Fibroblast of skin of left quadriceps (primary cell): ENCODE measurements at places on chromosomes 3 and 15.

DNA sequence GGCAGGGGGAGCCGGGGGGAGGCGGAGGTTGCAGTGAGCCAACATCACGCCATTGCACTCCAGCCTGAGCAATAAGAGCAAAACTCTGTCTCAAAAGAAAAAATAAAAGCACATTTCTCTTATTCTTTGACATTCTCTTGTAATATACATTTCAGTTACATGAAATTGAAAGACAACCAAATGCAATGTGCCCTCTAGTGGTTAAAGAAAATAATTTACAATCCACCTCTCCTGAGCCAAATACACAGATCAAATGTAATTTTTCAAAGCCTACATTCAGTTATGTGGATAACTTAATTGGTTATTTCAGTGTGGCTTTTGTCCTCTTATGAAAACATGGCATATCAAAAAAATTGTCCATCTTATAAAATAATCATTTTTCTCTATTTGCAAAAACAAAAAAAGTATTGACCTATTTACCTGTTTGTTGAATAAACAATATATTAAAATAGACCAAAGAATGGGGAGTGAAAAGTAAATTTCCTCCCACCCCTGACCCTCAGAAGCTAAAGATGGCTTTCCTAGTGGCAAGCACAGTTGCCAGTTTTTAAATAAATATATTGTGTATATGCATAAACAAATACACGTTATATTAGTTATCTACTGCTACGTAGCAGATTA, 14.2 kb upstream of the U2SURP start:
- DNase-seq = no peak

- DNase-seq = no peak
Measured at GRCh38 chr3:87390353-87390752, 114.0 kb upstream of the POU1F1 start.

DNA sequence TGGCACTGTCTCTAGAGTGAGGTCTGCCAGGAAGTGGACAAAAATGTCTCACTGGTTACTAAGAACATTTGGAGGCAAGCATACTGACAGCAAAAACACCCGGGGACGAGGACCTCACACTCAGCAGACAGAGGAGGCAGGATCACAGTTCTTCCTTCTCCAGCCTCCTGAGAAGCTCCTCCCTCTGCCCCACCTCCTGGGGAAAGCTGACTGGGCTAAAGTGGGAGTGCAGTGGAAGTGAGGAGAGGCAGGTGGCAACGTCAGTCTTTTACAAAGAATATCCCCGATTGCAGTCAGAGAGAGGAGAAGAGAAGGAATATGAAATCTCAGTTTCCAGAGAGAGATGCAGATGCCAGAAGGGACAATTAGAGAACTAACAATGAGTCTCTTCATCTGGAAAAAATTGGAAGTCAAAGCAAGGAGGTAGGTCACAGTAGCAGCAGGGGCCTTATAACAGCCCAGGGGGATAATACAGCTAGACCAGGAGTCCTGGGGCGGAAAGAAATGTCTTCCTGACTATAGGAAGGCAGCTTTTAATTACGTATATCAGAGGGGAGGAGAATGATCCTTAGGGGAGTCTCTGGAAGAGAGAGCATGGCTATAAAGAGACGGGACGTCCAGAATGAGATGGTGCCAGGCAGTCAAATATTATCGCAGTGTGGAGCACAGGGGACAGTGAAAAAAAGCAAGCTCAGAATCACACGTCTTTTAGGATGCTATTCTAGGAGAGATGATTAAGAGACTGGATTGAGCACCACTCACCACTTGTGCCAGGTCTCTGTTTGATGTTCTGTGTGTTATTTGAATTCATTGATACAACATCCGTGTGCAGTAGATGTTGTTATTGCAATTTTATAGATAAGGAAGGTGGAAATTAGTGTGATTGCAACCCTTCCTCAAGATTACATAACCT, 47.2 kb downstream of the LEO1 start:
- no peak for DNase-seq

DNA sequence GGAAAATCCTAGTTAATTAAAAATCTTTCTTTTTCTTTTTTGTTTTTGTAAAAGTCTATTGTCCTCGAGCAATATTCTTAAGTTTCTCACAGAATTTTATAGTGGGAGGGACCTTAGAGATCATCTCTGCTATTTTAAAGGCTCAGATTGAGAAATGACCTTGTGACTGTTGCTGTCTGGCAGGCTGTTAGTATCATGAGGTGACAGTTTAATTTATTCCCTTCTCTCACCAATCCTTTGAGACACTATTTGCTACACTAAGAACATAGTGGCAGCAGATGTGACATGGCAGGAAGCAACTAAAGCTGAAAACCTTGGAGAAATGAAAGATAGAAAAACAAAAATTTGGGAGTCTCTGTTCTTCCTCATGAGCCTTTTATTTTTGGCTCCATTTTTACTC, 24.9 kb downstream of the APPL1 start:
- no peak for DNase-seq

DNA sequence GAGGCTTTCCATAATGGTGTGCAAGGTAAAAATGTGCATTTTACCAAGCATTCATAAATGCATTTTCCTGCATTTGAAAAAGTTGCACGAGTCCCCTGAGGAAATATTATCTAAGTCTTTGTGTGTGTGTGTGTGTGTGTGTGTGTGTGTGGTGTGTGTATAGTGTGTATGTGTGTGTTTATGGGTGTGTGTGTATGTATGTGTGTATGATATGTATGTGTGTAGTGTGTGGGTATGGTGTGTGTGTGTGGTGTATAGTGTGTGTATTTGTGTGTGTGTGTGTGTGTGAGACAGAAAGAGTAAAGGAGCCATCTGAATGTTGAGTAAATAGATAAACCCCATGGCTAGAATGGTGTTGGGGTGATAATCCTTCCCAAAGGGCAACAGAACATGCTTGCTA, 229.6 kb upstream of the TBC1D5 start:
- DNase-seq = no peak

DNA sequence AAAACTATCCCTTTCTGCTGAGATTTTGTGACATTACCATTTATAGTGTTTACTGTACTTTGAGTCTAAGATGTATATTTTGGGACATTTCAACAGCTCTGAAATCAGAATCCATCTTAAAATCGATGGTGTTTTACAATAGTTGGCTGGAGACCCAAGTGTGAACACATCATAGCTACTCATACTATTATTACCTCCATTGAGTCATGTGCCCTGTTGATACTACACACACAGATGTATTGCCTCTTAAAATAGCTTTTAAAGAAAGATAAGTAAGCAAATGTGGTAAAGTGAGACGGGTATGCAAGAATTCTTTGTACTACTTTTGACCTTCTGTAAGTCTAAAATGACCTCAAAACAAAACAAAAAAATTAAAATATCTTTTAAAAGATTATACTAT, 6.7 kb downstream of the LMOD3 start:
- DNase-seq = no peak

DNA sequence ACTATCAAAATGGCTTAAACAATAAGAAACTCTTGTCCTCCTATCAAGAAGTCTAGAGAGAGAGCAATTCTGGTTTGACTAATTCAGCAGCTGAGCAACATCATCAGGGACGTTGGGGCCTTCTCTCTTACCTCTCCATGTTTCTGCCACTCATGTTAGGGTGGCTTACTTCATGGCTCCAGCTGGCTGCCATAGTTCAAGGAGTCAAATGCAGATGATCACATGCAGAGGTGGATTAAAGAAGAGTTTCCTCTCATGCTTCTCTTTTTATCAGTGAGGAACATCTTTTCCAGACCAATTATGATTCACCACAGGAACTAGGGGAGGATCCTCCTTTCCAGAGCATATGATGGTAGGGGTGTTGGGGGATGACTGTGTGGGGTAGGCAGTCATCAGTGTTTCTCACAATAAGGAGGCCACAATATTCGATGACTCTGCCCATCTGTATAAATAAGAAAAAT, 45.5 kb downstream of the NEK11 start:
- DNase-seq = no peak

- DNase-seq = no peak
Measured at GRCh38 chr15:94229591-94230369, 1.6 kb upstream of the MCTP2 start.

GRCh38 chr3:46501702-46502101, 3.9 kb downstream of the RTP3 start:
- peak; percentile 46 for DNase-seq
